Dermis microvascular lymphatic vessel endothelial cell (primary cell): ENCODE measurements at places on chromosomes 3 and 15. TPM values are rescaled to one million over a fixed set of nuclear protein-coding genes. Genes with fewer than 3 reads are reported as not detected.

The TRPM7 gene
- total RNA-seq: 19.0 and 21.5 TPM in 2 replicates

The LDHAL6B gene
- total RNA-seq: not detected in 2 replicates

The RTP3 gene
- total RNA-seq: not detected in 2 replicates

The FOXB1 gene
- not detected in 2 replicates for total RNA-seq

The RGMA gene
- under 0.01 TPM in 2 replicates for total RNA-seq

The PCNP gene
- total RNA-seq: 57.0 and 62.5 TPM in 2 replicates

The ATR gene
- total RNA-seq: 16.7 and 20.6 TPM in 2 replicates

The TMEM42 gene
- total RNA-seq: 8.5 and 9.6 TPM in 2 replicates

The ALPK3 gene
- 19.5 and 52.6 TPM in 2 replicates for total RNA-seq

The RAD51 gene
- 3.7 and 5.9 TPM in 2 replicates for total RNA-seq

The VIPR1 gene
- 0.38 TPM in 1 of 2 replicates, not detected in the other for total RNA-seq

The KY gene
- total RNA-seq: not detected in 2 replicates

The SAXO2 gene
- total RNA-seq: 0.26 and 0.38 TPM in 2 replicates

The THBS1 gene
- 4,129 and 8,012 TPM in 2 replicates for total RNA-seq

The GYG1 gene
- total RNA-seq: 37.4 and 40.5 TPM in 2 replicates

The EAF1 gene
- 13.4 and 19.2 TPM in 2 replicates for total RNA-seq

The IL12A gene
- total RNA-seq: 0.13 TPM in 1 of 2 replicates, not detected in the other

The GCHFR gene
- 9.9 and 23.0 TPM in 2 replicates for total RNA-seq

The RTP2 gene
- total RNA-seq: not detected in 2 replicates

The DVL3 gene
- 13.9 and 28.1 TPM in 2 replicates for total RNA-seq

The SLC7A14 gene
- under 0.01 and 0.13 TPM in 2 replicates for total RNA-seq

The SCAANT1 gene
- total RNA-seq: not detected in 2 replicates

The TEX55 gene
- total RNA-seq: not detected in 2 replicates

The LRRC15 gene
- total RNA-seq: 0.38 and 0.51 TPM in 2 replicates

The SEMA3B gene
- 0.26 and 0.51 TPM in 2 replicates for total RNA-seq

The IL17RE gene
- 0.13 TPM in 2 replicates for total RNA-seq

The PROS1 gene
- 9.0 and 17.2 TPM in 2 replicates for total RNA-seq

The CYP1A1 gene
- 21.6 and 39.8 TPM in 2 replicates for total RNA-seq

The NFKBIZ gene
- total RNA-seq: 6.8 and 7.2 TPM in 2 replicates

The LMAN1L gene
- total RNA-seq: not detected in 2 replicates

The ARGFX gene
- not detected in 2 replicates for total RNA-seq

The MEGF11 gene
- total RNA-seq: not detected in 2 replicates

The MCF2L2 gene
- total RNA-seq: 0.25 and 0.26 TPM in 2 replicates

The LEKR1 gene
- 0.25 and 0.26 TPM in 2 replicates for total RNA-seq

The LARP6 gene
- total RNA-seq: 9.1 and 9.4 TPM in 2 replicates

The SYNM gene
- total RNA-seq: 54.2 and 105 TPM in 2 replicates

The STAC gene
- total RNA-seq: 0.63 and 2.1 TPM in 2 replicates

The CACNA1D gene
- not detected in 2 replicates for total RNA-seq

The OCA2 gene
- not detected in 2 replicates for total RNA-seq

The CLCN2 gene
- 2.1 and 2.3 TPM in 2 replicates for total RNA-seq

The NDUFB4 gene
- 20.8 and 25.8 TPM in 2 replicates for total RNA-seq

The CLDN16 gene
- not detected in 2 replicates for total RNA-seq

The SPINK8 gene
- total RNA-seq: not detected in 2 replicates

The LRTM1 gene
- total RNA-seq: not detected in 2 replicates

The ASB14 gene
- total RNA-seq: not detected in 2 replicates

The BCHE gene
- 15.4 and 24.3 TPM in 2 replicates for total RNA-seq

The FMN1 gene
- under 0.01 TPM in 2 replicates for total RNA-seq

The PDIA3 gene
- 114 and 146 TPM in 2 replicates for total RNA-seq

The TXNRD3 gene
- total RNA-seq: 8.6 and 9.9 TPM in 2 replicates

The ACAA1 gene
- 34.9 and 45.1 TPM in 2 replicates for total RNA-seq

The PP2D1 gene
- not detected in 2 replicates for total RNA-seq

The NPRL2 gene
- 12.3 and 16.9 TPM in 2 replicates for total RNA-seq

The ISG20 gene
- 29.8 and 36.8 TPM in 2 replicates for total RNA-seq

The PATL2 gene
- total RNA-seq: under 0.01 and 0.13 TPM in 2 replicates

The BCL2A1 gene
- total RNA-seq: 0.13 TPM in 2 replicates

The GOLGA6A gene
- not detected in 2 replicates for total RNA-seq

The SLCO2A1 gene
- 1.2 and 8.0 TPM in 2 replicates for total RNA-seq
